Neuronal stem cell (in vitro differentiated cells): ENCODE measurements at places on chromosomes 12 and 14.

GRCh38 chr12:61530456-61530855 lies 729.7 kb upstream of the USP15 start:
- H3K4me1 ChIP-seq, result no peaks in the 10 kb centered on the region
- H3K36me3 ChIP-seq, result no peaks in the 10 kb centered on the region
- H3K4me3 ChIP-seq, result no peak overlapping the region

DNA sequence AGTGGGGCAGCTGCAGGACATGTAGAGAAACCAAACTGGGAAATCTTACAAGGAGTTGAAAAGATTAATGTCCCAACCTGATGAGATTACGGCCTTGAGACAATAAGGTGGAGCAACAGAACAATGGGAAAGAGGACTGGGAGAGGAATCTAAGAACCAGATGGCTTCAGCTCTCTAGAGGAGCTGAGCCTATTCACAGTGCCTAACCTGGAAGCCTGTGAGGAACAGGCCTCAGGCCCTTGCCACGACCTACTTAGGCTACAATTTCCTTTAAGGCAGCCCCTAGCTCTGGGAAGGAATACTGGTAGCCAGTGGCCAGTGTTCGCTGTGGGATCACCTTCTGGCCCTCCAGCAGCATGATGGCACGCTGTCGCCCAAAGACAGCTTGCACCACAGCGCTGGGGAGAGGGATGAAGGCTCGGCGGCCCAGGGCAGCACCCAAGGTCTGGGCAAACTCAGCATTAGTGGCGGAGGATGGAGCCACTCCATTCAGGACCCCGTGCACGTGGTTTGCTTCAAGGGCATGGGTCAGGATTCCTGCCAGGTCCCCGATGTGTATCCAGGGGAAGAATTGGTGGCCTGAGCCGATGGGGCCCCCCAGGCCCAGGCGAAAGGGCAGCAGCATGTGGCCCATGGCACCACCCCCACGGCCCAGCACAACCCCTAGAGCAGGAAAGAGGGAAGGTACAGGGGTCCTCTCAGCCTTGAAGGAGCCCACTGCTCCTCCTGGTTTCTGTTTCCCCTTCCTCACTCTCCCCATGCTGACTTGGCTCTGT lies 2.6 kb downstream of the SDR39U1 start:
- peaks cover 3% of the 10 kb centered on the region for H3K4me1 ChIP-seq
- H3K27ac ChIP-seq, result no peak overlapping the region
- no peak for DNase-seq
- H3K36me3 ChIP-seq, result peaks cover 65% of the 10 kb centered on the region
- no peaks in the 10 kb centered on the region for H3K27me3 ChIP-seq
- no peak overlapping the region for H3K4me3 ChIP-seq

DNA sequence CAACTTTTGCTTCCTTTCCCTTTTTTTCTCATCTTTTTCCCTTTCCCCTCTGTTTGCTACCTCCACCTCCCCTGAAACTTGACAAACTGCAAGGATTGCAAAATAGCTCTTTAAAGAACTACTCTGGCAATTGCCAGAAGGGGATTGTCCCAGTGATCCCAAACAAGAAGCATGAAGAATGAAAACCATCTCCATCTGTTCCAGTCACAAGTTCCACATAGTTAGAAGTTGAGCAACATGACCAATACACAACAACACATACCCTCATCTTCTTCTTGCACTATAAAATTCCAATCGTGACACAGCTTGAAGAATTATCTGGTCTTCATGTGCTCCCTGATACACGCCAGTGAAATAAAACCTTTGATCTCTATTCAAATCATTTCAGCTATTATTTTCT lies 93.7 kb upstream of the USP15 start:
- no peak overlapping the region for H3K4me3 ChIP-seq
- H3K4me1 ChIP-seq, result no peaks in the 10 kb centered on the region
- no peaks in the 10 kb centered on the region for H3K27me3 ChIP-seq
- DNase-seq, result no peak
- no peaks in the 10 kb centered on the region for H3K36me3 ChIP-seq

DNA sequence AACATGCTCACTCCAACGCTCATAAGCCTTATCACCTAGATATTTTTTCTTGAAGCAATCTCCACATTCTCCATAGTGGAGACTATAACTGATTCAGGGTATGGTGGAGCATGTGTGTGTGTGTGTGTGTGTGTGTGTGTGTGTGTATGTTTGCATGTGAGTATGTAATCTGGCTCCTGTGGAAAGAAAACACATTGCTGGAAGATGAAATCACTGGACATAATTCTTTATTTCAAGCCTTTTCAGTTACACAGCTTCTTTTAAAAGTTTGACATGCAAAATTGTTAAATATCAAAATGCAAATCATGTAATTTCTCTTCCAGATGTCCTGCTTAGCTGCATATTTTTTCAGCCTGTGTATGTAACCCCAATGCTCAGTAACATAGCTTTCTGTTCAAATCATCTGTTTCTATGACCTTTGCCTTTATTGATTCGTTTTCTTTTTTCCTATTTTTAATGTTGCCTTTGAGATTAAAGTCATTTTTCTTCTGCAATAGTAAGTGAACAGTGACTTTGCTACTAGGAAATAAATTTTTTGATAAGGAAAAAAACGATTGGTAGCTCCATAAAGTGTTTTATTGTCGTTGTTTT lies 80.5 kb upstream of the BTG1 start:
- peaks cover 5% of the 10 kb centered on the region for H3K4me1 ChIP-seq
- no peak overlapping the region for H3K27ac ChIP-seq
- H3K27me3 ChIP-seq, result no peaks in the 10 kb centered on the region
- no peaks in the 10 kb centered on the region for H3K36me3 ChIP-seq
- H3K4me3 ChIP-seq, result no peak overlapping the region

GRCh38 chr14:34043627-34044372 lies 92.9 kb upstream of the EGLN3 start:
- H3K4me1 ChIP-seq, result no peaks in the 10 kb centered on the region
- H3K27ac ChIP-seq, result no peak overlapping the region
- no peak for DNase-seq
- H3K4me3 ChIP-seq, result no peak overlapping the region
- H3K36me3 ChIP-seq, result no peaks in the 10 kb centered on the region

- no peak for DNase-seq
- no peak overlapping the region for H3K4me3 ChIP-seq
- H3K27me3 ChIP-seq, result no peaks in the 10 kb centered on the region
Measured at GRCh38 chr12:11730299-11731041, 81.0 kb downstream of the ETV6 start.

DNA sequence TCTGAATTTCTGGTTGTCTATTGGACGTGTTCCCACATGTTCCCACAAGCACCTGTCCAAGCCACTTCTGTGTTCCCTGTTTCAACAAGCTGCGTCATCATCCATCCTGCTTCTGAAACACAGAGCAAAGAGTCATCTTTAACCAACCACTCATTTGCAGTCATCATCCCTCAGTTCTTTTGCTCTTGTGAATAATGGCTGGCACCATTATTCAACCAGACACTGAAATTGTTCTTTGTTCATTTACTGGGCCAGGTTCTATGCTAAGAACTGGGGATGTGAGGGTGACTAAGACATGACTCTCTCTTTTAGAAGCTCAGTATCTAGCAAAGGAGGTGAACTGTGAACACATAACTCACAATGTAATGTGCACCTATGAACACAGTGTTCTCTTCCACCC lies 40.7 kb upstream of the ANO4 start:
- H3K27me3 ChIP-seq, result no peaks in the 10 kb centered on the region
- DNase-seq, result no peak
- H3K36me3 ChIP-seq, result no peaks in the 10 kb centered on the region
